Bronchial smooth muscle cell (primary cell): ENCODE measurements at places on chromosomes 6 and 20. TPM values are rescaled to one million over a fixed set of nuclear protein-coding genes. Genes with fewer than 3 reads are reported as not detected.

The XKR7 gene
- total RNA-seq: not detected in 2 replicates

The C6orf15 gene
- total RNA-seq: not detected in 2 replicates

The RAET1E gene
- total RNA-seq: 1.1 and 1.4 TPM in 2 replicates

The GGTLC1 gene
- total RNA-seq: not detected in 2 replicates

The HLA-DQA1 gene
- 0.16 TPM in 1 of 2 replicates, not detected in the other for total RNA-seq

The OPRL1 gene
- total RNA-seq: 2.2 and 3.5 TPM in 2 replicates
